A549 treated with ZK216348 at 1 μM for 4 hours (cell line): ENCODE measurements at places on chromosomes 3 and 15. TPM values are rescaled to one million over a fixed set of nuclear protein-coding genes. Genes with fewer than 3 reads are reported as not detected.

Gene SPESP1
- total RNA-seq = not detected in 5 replicates

Gene ANKRD34C
- total RNA-seq = not detected in 5 replicates

Gene KY
- 0.07 to 0.25 TPM (median 0.20 TPM) in 3 of 5 replicates, not detected in the others for total RNA-seq

Gene TLR9
- 0.18 TPM in 1 of 5 replicates, not detected in the others for total RNA-seq

Gene KLHL18
- 10.2 to 18.4 TPM (median 13.7 TPM) in 5 replicates for total RNA-seq

Gene ROBO2
- not detected in 5 replicates for total RNA-seq

Gene HYKK
- total RNA-seq = 5.5 to 7.4 TPM (median 6.3 TPM) in 5 replicates

Gene CLDN16
- 0.07 to 0.34 TPM in 2 of 5 replicates, not detected in the others for total RNA-seq

Gene SAMD7
- not detected in 5 replicates for total RNA-seq

Gene SEMA6D
- not detected in 5 replicates for total RNA-seq

Gene GOLGA8O
- 0.21 to 0.61 TPM (median 0.32 TPM) in 5 replicates for total RNA-seq

Gene TMIE
- total RNA-seq = 0.09 to 0.11 TPM in 2 of 5 replicates, not detected in the others

Gene GRAMD1C
- 0.23 to 2.3 TPM (median 0.54 TPM) in 5 replicates for total RNA-seq

Gene LMAN1L
- total RNA-seq = not detected in 5 replicates

Gene GABRR3
- not detected in 5 replicates for total RNA-seq

Gene SYNPR
- total RNA-seq = not detected in 5 replicates

Gene CLASP2
- 15.3 to 24.5 TPM (median 18.9 TPM) in 5 replicates for total RNA-seq

Gene ISLR2
- total RNA-seq = 0.07 to 0.26 TPM (median 0.21 TPM) in 5 replicates

Gene LZTFL1
- total RNA-seq = 15.4 to 17.7 TPM (median 16.9 TPM) in 5 replicates

Gene MAP1A
- 0.62 to 0.81 TPM (median 0.78 TPM) in 5 replicates for total RNA-seq

Gene DZIP3
- total RNA-seq = 3.4 to 5.0 TPM (median 4.1 TPM) in 5 replicates

Gene ADAMTS7
- 3.0 to 9.7 TPM (median 7.5 TPM) in 5 replicates for total RNA-seq

Gene SLC28A1
- total RNA-seq = 0.06 TPM in 1 of 5 replicates, not detected in the others

Gene RASL12
- total RNA-seq = 0.08 to 0.19 TPM (median 0.15 TPM) in 5 replicates

Gene ASTE1
- total RNA-seq = 4.7 to 6.3 TPM (median 4.8 TPM) in 5 replicates

Gene CA12
- 141 to 185 TPM (median 171 TPM) in 5 replicates for total RNA-seq

Gene MAN2C1
- 49.2 to 104 TPM (median 81.8 TPM) in 5 replicates for total RNA-seq

Gene GRAMD2A
- not detected in 5 replicates for total RNA-seq

Gene CLDN18
- total RNA-seq = not detected in 5 replicates

Gene STOML1
- total RNA-seq = 7.5 to 13.3 TPM (median 11.3 TPM) in 5 replicates

Gene C15orf62
- total RNA-seq = 0.06 to 0.16 TPM (median 0.10 TPM) in 4 of 5 replicates, not detected in the other
